ENCODE measurements at places on chromosomes 5 and 9.
A peak's percentile ranks its signal among the peaks of the same experiment; 100 is the strongest.

DNA sequence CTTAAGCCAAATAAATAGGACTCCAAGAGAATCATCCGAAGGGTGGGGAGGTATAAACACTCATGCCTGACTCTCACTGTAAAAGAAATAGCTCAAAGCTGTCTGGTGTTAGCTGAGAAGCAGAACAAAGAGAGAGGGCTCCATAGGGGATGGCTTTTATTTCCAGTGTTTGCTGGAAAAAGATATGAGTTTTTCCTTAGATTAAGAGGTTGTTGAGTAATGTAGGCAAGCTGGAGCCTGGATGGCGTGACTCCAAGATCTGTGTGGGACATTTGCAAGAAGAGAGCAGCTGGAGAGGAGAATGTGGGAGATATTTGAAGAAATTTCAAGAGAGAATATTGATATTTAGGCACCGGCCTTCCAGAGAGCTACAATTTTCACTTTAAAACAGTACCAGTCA lies 793.7 kb upstream of the RGMB start:
- DNase-seq: no peak

- DNase-seq: no peak
Measured at GRCh38 chr5:67248703-67249589, 52.3 kb upstream of the CD180 start.

GRCh38 chr5:177495243-177496060 lies 2.0 kb downstream of the PDLIM7 start:
- no peak for DNase-seq

DNA sequence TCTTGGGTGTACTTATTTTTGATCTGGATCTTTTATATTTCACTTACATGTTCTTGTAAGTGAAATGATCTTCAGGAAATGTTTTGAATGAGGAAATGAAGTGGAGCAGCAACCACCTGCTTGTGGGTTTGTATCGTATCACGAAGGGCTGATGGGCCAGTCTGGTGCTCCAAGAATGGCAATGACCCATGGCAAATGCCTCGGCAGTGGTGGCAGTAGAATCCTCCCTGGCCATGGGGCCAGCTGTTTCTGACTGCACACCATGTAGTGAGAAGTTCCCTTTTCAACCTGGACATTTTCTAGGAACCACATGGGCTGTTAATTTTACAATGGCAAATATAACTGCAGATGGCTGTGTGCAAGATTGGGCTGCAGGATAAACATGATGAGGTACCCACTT lies 29.9 kb downstream of the MAT2B start:
- no peak for DNase-seq

GRCh38 chr9:92704528-92704927 lies 34.6 kb upstream of the IPPK start:
- no peak for DNase-seq

DNA sequence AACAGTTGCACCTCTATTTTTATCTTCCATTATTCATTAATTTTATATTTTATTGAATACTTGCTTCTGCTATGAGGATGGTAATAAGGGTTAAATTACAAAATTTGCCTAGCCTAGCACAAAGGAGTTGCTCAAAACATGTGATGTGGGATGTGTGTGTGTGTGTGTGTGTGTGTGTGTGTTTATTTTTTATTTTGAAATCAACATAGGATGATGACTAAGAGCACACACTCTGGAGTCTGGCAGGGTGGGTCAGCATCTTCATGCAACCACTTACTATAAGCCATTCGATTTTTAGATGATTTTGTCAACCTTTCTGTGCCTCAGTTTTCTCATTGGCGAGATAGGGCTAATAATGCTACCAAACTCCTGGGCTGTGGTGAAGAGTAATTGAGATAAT lies 57.7 kb upstream of the MAMDC2 start:
- no peak for DNase-seq

DNA sequence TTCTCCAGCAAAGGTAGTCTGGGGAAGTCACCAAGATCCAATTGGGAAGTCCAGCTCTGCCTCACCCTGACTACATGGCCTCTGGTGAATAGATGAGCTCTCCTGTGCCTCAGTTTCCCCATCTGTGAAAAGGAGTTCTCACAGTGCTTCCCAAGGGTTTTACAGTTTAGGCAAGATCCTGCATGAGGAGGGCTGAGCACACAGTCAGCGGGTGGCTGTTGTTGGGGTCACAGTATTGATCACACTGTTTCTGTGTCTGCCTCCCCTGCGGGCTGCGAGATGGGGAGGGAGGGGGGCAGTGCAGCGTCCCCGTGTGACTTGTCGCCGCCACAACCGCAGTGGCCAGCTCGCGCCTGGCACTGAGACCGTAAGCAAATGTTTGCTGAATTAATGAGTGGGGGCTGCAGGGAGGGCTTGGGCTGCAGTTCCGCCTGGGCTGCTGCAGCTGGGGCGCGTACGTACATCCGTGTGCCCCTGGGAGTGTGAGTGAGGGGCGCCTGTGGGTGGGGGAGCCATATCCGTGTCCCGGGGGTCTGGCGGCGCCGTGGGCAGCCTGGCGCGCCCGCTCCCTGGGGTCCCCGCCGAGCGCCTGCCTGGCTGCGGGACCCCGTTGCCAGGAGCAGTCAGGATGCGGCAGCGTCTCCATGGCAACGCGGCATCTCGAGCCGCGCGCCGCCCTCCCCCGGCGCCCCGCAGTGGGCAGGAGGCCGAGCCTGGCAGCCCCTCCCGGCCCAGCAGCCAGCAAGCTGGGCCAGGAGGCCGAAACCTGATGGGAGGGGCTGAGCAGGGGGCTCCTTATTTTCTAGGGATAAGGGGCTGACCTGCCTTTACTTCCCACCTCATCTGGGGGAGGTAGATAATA lies 31.4 kb upstream of the PSD2 start:
- no peak for DNase-seq

DNA sequence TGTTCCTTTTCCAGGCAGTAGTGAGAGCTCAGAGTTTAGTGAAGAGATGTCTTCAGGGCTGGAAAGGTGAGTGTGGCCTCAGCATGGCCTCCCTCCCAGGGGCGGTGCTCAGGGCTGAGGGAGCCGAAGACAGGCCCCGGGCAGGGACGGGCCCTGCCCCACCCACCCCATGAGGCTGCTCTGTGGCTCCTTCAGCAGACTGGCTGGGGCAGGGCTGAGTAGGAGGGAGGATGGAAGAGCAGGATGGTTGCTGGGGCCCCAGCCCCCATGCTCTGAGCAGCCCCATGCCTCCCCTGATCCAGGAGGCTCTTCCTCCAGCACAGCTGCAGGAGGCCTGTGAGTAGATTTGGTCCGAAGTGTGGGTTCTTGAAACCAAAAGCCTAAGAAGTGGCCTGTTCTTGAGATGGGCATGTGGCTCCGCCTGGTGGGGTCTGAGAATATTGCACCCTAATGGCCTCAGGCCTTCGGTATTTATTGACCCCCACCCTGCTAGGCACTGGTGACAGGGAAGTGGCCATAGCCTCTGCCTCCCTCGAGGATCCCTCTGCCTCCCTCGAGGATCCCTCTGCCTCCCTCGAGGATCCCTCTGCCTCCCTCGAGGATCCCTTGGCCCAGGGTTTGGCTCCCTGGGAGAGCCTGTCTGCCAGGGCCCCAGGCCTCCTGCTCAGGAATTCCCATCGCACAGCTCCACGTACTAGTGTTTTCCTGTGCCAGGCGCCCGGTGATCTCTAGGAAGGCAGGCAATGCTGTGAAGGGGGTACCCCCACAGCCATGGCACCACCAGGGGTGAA lies 65.4 kb upstream of the GARNL3 start:
- DNase-seq: peak; percentile 47

GRCh38 chr9:37936965-37937364 lies 33.0 kb upstream of the SLC25A51 start:
- DNase-seq: no peak

DNA sequence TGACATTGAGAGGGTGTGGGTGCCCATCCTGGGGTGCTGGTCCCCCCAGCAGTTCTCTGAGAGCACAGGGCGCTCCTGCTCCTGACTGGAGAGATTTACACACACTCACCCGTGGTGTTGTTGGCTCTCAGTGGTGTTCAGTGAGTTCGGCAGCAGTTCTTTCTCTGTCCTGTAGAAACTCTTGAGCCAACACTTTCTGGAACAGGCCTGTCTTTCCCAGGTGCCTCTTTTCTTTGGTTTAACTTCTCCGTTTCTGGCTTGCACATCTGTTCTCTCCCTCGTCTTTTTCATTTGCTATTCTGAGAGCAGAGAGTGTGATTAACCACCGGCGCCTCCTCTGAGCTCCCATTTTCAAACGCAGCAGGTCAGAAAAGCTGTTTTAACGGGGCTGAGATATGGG lies 284.5 kb downstream of the IRX2 start:
- DNase-seq: no peak

GRCh38 chr9:136175616-136176197 lies 29.2 kb downstream of the LHX3 start:
- DNase-seq: no peak

GRCh38 chr9:73237140-73237539 lies 85.5 kb downstream of the ANXA1 start:
- no peak for DNase-seq

DNA sequence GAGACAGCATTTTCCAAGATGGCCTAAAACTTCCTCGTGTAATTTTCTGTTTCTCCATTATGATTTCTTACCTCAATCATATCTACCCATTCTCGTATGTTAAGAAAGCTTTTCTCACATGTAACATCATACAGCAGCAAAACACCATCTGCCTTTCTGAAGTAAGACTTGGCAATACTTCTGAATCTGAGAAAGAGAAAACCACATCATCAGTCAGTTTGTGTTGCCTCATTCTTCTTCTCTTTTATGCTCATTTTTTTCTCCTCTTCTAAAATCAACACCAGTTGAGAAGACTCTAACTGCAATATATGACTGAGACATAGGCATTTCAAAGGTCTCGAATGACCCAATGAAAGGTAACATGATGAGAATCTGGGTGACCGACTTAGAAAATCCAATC lies 66.0 kb downstream of the RASEF start:
- DNase-seq: no peak

GRCh38 chr5:125526966-125527365 lies 780.5 kb upstream of the ZNF608 start:
- no peak for DNase-seq

DNA sequence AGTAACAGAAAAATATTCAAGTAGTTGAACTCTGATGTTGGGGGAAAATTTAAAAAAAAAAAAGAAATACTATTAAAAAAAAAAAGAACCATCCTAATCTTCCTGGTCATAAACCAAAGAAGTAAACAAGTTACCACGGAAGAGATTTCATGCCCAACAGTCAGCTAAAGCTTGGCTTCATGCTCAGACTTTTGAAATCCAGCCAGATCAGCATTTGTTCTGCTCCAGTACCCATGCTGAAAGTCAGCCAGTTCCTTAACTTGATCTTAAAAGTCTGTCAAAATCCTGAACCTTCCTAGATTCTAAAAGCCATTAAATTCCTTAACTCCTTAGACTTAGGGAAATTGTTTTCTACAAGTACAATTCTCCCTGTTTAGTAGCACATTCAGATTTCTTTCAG lies 908.7 kb upstream of the CDH9 start:
- DNase-seq: no peak

DNA sequence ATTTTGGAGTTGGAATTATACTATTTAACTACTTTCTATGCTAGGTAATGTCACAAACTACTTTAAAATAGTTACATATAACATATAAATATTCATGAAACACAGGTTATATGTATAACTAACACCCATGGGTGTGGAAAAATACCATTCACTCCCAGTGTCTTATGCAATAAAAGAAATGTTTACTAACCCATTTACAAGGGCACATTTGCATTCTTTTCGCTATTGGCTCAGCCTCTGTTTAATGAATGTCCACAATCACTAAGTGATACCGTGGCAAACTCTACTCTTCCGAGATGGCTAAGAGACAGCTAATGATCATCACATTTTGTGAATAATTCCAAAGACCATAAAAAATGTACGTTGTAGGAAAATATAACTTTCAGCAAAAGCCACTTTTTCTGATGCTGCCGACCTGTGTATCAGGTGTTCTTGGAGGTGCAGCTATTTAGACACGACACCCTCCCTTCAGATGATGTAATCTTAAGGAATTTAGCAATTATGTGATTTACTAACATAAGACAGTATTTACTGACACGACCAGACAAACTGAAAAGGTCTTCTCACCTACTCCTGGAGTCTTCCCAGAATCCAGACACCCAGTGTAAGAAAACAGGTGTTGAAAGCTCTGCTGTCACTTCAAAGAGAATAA lies 121.7 kb upstream of the FAM120A start:
- no peak for DNase-seq

GRCh38 chr9:70868661-70869652 lies 252.5 kb downstream of the TRPM3 start:
- peak; percentile 5 for DNase-seq

DNA sequence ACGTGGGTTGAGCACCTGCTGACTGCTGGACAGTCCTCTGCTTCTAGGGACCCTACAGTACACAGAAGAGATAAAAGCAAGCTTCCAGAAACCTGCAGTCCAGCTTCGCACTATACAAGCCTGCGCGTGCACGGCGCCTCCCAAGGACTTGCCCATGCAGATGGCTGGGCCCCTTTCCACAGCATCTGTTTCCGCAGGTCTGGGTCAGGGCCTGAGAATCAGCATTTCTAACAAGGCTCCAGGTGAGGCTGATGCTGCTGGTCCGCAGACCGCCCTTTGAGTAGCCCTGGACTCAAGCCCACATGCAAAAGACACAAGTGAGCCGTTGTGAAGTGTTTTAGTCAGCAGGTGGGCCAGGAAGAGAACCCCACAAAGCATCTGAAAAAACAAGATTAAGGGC lies 133.1 kb downstream of the HSD17B3 start:
- no peak for DNase-seq

DNA sequence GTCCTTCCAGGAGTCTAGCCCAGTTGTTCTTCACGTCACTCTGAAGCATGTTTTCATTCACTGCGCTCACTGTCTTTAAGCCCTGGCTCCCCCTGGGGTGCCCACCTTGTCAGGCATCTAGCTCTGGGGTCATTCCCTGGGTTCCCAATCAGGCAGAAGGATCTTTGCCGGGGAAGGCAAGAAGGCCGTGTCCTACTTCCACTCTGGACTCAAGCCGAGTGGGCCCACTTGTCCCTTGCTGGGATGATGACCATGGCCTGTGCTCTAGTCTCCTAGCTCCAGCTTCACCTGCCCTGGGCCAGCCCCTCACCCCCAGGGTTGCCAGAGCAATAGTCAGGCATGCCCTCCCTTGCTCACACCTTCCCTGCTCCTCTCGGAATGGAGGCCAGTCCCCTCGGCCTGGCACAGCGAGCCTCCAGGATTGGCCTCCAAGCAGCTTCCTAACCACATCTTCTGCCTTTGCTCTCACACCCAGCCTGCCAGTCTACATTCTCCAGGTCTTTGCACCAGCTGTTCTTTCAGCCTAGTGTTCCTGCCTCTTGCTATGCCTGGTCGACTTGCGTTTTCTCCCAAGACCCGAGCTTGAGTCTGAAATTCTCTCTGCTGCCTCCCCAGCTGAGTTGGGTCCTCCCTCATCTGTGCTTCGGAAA lies 32.2 kb upstream of the PSD2 start:
- DNase-seq: no peak

DNA sequence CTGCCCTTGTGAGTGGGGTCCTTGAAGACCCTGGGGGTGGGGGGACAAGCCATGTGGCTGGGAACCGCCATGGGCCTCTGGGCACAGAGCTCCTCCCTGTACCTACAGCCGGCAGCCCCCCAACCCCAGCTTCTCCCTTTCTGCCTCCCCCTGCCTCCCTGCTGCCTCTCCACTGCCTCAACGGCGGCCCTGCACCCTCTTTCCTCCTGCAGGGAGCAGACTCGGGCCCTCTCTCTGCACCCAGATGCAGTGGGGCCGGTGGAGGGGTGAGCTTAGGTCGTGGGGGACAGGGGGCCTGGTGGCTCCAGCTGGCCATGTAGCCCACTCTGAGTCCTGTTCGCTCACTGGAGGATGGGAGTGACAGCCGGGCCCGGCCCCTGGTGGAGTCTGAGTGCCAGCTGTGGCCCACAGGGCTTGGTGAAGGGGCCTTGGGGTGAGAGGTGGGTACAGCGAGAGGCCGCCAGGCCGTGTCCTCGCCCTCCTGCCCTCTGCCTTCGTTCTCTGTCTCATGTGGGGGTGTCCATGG lies 139.3 kb upstream of the COL5A1 start:
- no peak for DNase-seq
